ENCODE measurements at places on chromosomes 3 and 15. TPM values are rescaled to one million over a fixed set of nuclear protein-coding genes. Genes with fewer than 3 reads are reported as not detected.

The TGM4 gene
- not detected for total RNA-seq

The ARMC8 gene
- 45.7 TPM for total RNA-seq

The MESP1 gene
- total RNA-seq = under 0.01 TPM

The RPP14 gene
- total RNA-seq = 13.4 TPM

The CHRNB4 gene
- total RNA-seq = not detected

The DISP2 gene
- total RNA-seq = 0.36 TPM

The PARP14 gene
- 67.2 TPM for total RNA-seq

The KIF7 gene
- total RNA-seq = 12.3 TPM

The GRK7 gene
- total RNA-seq = not detected

The C3orf85 gene
- not detected for total RNA-seq

The SPRED1 gene
- total RNA-seq = 32.6 TPM

The RHCG gene
- not detected for total RNA-seq

The TMEM207 gene
- total RNA-seq = not detected

The PPP2R3A gene
- 23.9 TPM for total RNA-seq

The TTC21A gene
- 8.5 TPM for total RNA-seq

The GREM1 gene
- 457 TPM for total RNA-seq

The PIERCE2 gene
- 5.3 TPM for total RNA-seq

The PLA2G4F gene
- not detected for total RNA-seq

The STAB1 gene
- 1.1 TPM for total RNA-seq

The GOLGA8M gene
- under 0.01 TPM for total RNA-seq

The NR1I2 gene
- not detected for total RNA-seq

The COL7A1 gene
- total RNA-seq = 12.7 TPM

The ANKRD34C gene
- not detected for total RNA-seq

The EEFSEC gene
- total RNA-seq = 4.4 TPM

The DUOX2 gene
- total RNA-seq = under 0.01 TPM

The TYRO3 gene
- total RNA-seq = 6.2 TPM

The MAP6D1 gene
- 0.59 TPM for total RNA-seq

The CAMKV gene
- not detected for total RNA-seq

The IQCF6 gene
- total RNA-seq = not detected
